ENCODE measurements at places on chromosomes 7 and 10.

DNA sequence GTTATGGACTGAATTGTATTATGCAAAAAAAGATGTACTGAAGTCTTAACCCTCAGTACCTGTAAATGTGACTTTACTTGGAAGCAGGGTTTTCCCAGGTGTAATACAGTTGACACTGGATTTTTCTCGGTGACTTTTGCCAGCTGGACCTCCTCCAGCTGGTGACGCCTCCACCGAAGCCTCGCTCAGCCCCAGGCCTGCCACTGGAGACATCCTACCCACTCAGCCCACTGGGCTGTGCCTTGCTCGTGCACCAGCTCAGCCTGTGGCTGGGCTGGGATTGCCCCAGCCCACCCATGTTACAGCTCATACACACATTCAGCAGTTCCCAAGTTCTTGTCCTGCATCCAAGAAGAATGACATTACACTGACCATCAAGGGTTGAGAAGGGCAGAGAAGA, 42.4 kb upstream of the GPR22 start:
- DNase-seq: no peak

GRCh38 chr10:49297818-49298670, 926 bp upstream of the C10orf71 start:
- DNase-seq: no peak

DNA sequence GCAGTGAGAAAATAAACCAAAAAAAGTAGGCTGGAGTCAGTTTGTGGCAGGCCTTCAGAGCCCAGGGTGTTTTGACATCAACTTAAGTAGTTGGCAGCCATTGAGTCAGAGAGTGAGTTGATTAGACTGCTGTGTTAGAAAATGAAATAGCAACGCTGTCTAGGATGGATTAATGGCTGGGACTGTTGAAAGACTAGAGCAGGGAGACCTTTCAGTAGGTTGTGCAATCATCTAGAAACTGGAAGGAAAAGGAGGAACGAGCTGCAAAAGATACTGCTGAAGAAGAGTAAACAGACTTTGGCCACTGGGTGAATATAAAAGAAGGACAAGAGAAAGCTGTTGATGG, 28.6 kb upstream of the TRIL start:
- no peak for DNase-seq

GRCh38 chr7:31372231-31372959, 31.9 kb upstream of the NEUROD6 start:
- DNase-seq: no peak

DNA sequence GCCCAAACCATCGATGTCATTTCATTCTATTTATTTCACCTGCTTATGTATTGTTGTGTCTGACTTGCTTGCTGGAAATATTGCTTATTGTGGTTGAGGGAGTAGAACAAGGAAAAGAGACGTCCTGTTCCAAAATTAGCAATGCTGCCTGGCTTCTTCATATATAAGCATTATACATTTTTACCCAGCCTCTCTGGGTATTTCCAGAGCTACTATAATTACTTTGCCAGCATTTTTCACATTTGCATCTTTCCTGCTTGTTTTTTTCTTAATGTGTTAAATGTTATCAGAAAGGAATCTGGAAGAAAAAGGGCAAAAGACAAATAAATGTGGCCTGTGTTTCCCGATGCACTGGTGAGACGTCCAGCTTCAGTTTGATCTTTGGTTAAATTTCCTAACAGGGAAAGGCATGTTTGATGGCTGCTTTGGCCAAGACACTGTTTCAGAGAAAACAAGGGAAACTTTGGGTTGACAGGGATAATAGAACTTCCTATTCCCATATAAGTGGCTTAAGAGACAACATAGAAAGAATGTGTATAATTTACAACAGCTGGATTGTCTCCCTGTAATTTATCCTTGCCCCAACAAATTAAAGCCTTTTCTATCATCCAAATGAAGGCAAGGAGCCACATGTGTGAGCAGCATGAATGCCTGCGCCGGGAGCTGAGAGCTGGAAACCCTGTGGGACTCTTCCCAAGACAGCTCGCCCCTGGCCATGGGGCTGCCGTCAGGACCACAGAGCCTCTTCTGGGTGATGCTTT, 671.1 kb upstream of the CELF2 start:
- no peak for DNase-seq

- DNase-seq: no peak
These were observed 260.8 kb upstream of the COBL start for GRCh38 chr7:51577390-51577789.

GRCh38 chr10:31419394-31420063, 100.5 kb downstream of the ZEB1 start:
- no peak for DNase-seq

- no peak for DNase-seq
These were observed 2.1 kb downstream of the TBX20 start for GRCh38 chr7:35251606-35252310.

GRCh38 chr7:22435720-22436119, 64.3 kb downstream of the STEAP1B start:
- DNase-seq: no peak

DNA sequence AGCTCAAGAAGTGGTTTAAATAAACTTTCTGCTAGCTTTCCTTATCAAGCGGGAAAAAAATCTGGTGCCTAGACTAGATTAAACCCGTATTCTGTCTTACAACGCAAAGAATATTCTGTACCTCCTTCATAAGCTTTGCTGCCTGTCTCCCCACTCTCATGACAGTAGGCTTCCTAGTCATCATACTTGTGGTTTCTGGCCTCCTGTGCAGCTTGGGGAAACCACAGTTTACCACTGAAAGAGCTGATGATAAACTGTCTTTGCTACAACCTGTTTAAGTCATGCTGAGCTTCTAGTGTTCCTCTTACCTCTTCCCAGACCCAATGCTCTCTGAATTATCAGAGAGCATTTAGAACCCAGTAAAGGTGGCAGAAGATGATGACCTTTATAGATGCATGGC, 55.0 kb downstream of the PODXL start:
- no peak for DNase-seq

DNA sequence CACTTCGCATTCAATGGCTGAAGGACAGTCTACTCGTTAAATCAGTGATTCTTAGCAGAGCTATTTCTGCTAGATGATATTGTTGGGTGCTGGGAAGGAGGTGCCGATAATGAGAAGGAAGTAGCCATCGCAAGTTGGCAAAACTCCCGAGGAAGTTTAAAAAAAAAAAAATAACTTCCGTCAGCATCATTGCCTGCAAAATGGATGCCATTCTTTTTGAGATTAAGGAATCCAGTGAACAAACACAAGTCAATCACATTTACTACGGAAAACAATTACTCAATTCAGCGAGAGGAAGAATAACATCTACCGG, 74.4 kb upstream of the SFMBT2 start:
- DNase-seq: no peak
